ENCODE measurements at places on chromosomes 12 and 14. TPM values are rescaled to one million over a fixed set of nuclear protein-coding genes. Genes with fewer than 3 reads are reported as not detected.

Gene DTX3
- polyA plus RNA-seq: 54.5 TPM

Gene ZCRB1
- polyA plus RNA-seq: 109 TPM

Gene NKX2-1
- not detected for polyA plus RNA-seq

Gene PIK3C2G
- 6.2 TPM for polyA plus RNA-seq

Gene GPR135
- polyA plus RNA-seq: 7.0 TPM

Gene TRPV4
- 18.8 TPM for polyA plus RNA-seq

Gene ABHD12B
- 0.81 TPM for polyA plus RNA-seq

Gene EEA1
- polyA plus RNA-seq: 18.3 TPM

Gene RNF212B
- polyA plus RNA-seq: 1.0 TPM

Gene ANAPC5
- 198 TPM for polyA plus RNA-seq

Gene RFX4
- polyA plus RNA-seq: not detected

Gene LMNTD1
- polyA plus RNA-seq: 0.29 TPM

Gene LTBR
- polyA plus RNA-seq: 65.2 TPM

Gene BATF
- 0.40 TPM for polyA plus RNA-seq

Gene WNT5B
- 5.0 TPM for polyA plus RNA-seq

Gene TSPAN9
- polyA plus RNA-seq: 90.6 TPM

Gene IL22
- polyA plus RNA-seq: not detected

Gene FGF6
- not detected for polyA plus RNA-seq

Gene GPR84
- polyA plus RNA-seq: 0.45 TPM

Gene UNC79
- polyA plus RNA-seq: 0.70 TPM

Gene ASPG
- polyA plus RNA-seq: 17.3 TPM

Gene GALNT16
- polyA plus RNA-seq: 4.5 TPM

Gene CINP
- 41.9 TPM for polyA plus RNA-seq

Gene SELPLG
- polyA plus RNA-seq: 1.7 TPM

Gene KRT77
- polyA plus RNA-seq: not detected

Gene PTPRQ
- 21.3 TPM for polyA plus RNA-seq

Gene PLA2G1B
- 0.86 TPM for polyA plus RNA-seq

Gene KCNH3
- 3.8 TPM for polyA plus RNA-seq

Gene TUBA1A
- 362 TPM for polyA plus RNA-seq

Gene SCN8A
- polyA plus RNA-seq: 1.9 TPM

Gene ACSS3
- polyA plus RNA-seq: 22.7 TPM

Gene KRT79
- not detected for polyA plus RNA-seq

Gene DIO3
- 0.08 TPM for polyA plus RNA-seq

Gene ACSM4
- polyA plus RNA-seq: not detected

Gene PDZRN4
- 7.6 TPM for polyA plus RNA-seq

Gene GLIPR1L1
- polyA plus RNA-seq: not detected

Gene GNB3
- polyA plus RNA-seq: 8.4 TPM

Gene HVCN1
- 9.8 TPM for polyA plus RNA-seq

Gene SLC25A21
- 3.2 TPM for polyA plus RNA-seq

Gene IPO4
- 40.5 TPM for polyA plus RNA-seq

Gene CARMIL3
- 1.5 TPM for polyA plus RNA-seq

Gene NANOG
- 0.53 TPM for polyA plus RNA-seq

Gene AKAP3
- 3.8 TPM for polyA plus RNA-seq

Gene CTSG
- polyA plus RNA-seq: 0.76 TPM

Gene RHEBL1
- 2.1 TPM for polyA plus RNA-seq

Data from renal cortex interstitium (tissue), 15 donors.